ENCODE measurements at places on chromosomes 3 and 15.

GRCh38 chr3:169028716-169029115 is 634.8 kb downstream of the MECOM start:
- no peak for DNase-seq

GRCh38 chr3:160956785-160957184 is 148.4 kb downstream of the B3GALNT1 start:
- DNase-seq = peak; percentile 11

- DNase-seq = no peak
These were observed 1034.4 kb downstream of the IGSF11 start for GRCh38 chr3:118000219-118000618.

DNA sequence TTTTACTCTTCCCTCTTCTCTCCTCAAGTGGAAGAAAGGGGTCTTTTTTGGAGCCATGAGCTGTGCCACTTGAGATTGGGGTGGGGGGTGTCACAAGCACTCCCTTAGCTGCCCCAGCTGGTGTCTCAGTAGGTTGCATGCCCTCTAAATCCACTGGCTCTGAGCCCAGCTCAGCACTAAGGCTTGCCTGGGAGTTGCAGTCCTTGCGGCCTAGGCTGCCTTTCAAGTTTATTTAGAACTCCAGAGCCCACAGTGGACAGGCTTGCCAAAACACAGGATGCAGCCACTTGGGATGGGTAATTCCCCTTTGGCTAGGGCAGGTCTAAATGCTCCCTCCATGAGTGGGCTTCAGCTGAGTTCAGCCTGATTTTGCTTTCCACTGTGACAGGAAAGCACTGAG is 24.7 kb downstream of the C3orf20 start:
- no peak for DNase-seq

DNA sequence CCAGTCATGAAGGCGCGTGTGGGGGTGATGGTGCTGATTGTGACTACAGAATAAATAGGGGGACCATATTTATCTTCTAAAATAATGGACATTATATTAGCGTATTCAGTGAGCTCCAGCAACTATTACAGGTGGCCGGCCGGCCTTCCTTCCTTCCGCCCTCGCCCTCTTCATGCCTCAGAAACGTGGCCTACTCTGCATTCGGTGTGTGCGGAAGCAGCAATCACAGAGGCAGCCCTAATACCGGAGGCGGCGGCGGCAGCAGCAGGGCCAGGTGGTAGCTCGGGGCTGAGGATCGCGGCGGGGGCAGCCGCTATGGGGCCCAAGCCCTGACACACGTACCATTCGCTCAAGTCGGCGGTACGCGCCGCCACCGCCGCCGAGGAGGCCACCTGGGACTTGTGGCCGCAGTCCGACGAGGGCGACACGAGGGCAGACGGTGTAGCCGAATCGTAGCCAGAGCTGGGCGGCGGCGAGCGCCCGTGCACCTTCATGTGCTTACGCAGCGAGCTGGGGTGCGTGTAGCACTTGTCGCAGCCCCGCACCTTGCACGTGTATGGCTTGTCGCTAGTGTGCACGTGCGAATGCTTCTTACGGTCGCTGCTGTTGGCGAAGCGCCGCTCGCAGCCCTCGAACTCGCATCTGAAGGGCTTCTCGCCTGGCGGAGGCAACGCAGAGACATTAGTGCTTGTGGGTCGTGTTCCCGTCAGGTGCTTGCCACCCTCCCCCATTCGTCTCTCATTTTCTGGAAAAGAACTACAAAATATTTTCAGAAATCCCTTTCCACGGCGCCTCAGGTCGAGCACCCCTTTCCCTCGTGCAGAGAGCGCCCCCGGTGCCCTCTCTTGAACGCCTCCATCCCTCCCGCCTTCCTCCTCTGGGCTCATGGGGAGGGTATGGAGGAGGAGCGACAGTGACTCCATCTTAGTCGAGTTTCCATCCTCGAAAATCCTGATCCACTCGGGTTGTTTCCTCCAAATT is 15.5 kb downstream of the ZIC4 start:
- DNase-seq = no peak

- no peak for DNase-seq
These were observed 665 bp downstream of the FRMD4B start for GRCh38 chr3:69385123-69385722.

DNA sequence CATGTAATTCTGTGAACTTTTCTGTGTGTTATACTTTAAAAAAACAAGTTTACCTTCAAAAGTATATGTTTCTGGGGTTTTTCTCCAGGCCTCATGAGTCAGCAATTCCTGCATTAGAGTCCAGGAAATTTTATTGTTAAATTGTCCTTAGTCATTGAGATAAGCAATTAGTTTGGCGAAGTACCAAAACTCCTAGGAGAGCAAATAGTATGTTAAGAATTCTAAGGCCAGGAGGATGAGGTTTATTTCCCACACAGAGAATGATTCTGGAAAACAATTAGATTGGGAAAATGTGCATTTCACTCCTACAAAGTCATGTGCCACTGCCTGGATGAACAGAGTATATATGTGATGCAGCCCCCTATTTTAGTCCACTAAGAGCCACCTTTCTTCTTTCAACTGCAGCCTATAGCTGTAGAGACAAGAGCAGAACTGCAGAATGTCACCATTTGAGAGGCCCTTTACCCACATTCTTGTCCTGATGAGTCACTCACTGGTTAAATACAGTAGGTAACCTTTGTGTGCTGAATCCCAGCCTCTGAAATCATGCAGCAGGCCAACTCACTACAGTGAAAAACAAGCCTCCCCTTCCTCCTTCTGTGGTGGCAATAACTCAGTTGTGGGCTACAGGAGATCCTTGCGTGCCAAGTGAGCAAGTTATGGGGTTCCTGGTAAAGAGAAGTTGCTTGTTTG is 452.8 kb upstream of the THBS1 start:
- DNase-seq = peak; percentile 34

- DNase-seq = no peak
These were observed 333.0 kb upstream of the RARB start for GRCh38 chr3:25094932-25095685.

DNA sequence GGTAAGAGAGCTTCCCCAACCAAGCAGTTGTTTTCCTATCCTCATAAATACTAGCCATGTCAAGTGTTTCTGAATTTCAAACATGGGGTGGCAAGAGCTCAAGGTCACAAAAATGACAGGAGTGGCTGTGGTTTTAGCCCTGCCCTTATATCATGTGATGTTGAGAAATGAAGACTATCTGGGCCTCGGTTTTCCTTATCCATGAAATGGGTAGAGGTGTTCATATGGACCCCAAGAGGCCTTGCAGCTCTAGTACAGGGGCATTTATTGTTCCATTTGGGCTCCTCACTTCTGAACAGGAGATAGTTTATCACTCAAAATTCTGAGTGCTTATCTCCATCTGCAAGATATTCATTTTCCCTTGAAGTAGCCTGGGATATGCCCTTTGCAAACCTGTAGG is 35.8 kb downstream of the LMCD1 start:
- no peak for DNase-seq

GRCh38 chr3:44966795-44967278 is 9.1 kb downstream of the ZDHHC3 start:
- peak; percentile 45 for DNase-seq

GRCh38 chr15:53506370-53506769 is 253.1 kb downstream of the WDR72 start:
- DNase-seq = no peak

DNA sequence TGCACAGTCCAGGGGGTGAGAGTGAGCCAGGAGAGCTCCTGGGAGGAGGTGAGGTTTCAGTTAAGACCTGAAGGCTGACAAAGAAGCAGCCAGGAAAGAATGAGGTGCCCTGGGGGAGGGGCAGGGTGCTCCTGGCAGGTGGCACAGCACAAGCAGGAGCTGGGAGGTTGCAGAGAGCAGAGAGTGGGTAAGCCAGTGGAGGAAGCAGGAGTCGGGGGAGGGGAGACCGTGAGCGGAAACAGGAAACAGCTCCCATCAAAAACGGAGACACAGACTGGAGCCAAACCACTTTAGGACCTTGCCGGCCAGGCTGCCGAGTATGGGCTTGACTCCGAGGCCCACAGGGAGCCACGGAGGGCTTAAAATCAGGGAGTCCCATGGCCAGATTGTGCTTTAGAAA is 12.1 kb upstream of the FBLN2 start:
- no peak for DNase-seq

DNA sequence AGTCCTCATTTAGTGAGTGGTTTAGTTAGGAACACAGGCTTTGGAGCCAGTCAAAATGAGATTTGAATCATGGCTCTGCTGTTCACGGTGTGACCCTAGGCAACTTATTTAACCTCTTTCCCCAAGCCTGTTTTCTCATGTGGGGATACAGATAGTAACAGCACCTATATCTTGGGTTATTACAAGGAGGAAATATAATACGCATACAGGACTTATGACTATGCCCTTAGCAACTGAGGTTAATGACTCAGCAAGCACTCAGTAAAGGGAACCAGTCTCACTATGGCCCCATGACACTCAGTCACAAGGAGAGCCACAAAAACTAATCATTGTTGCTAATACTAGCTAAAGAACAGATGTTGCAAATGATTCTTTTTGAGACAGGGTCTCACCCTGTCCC is 45.9 kb downstream of the SUMF1 start:
- peak; percentile 85 for DNase-seq

DNA sequence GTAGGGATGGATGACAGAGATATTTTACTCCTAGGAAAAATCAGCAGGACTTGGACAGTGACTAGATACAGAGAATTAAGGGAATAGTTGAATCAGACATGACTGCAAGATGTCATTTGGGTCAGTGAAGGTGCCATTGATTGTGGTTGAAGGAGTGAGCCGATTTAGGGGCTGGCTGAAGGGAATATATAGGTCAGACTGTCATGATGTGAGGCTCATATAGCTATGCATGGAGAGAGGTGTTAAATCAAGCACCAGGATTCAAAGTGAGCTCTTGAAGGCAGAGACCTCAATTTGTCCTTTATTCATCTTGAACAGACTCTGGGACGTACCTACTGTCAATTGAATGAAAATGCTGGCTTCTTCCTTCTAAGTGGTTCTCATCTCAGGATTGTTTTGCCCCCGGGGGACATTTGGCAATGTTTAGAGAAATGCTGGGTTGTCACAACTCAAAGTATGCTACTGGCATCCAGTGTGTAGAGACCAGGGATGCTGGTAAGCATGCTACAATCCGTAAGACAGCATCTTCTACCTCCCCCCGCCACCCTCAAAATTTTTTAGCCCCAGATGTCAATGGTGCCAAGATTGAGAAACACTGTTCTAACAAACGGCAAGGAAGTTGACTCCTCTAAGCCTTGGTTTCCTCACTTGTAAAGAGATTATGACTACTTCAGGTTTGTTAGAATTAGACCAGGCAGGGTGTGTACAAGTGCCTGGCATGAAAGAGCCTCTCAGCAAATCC is 7.8 kb downstream of the ATP2C1 start:
- no peak for DNase-seq

GRCh38 chr3:79204351-79204750 is 563.4 kb downstream of the ROBO1 start:
- DNase-seq = no peak

DNA sequence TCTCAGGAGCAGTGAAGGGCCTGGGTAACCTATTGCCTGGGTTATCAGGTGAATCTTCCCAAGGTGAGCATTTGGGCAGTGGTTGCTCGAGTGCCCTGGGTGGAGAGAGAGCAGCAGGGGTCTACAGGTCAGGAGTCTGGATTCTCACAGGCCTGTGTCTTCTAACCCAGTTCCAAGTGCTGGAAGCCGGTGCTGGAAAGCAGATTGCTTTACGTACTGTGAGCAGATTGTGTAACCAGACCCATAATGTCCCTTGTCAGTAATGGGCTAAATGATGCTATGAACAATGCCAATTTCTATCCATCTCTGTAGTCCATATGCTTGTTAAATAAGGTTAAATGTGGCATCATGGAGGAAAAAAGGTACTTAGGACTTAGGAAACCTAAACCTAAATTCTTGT is 106.5 kb downstream of the TPRG1 start:
- DNase-seq = no peak

- no peak for DNase-seq
These were observed 19.4 kb downstream of the RIOX2 start for GRCh38 chr3:97952872-97953271.

DNA sequence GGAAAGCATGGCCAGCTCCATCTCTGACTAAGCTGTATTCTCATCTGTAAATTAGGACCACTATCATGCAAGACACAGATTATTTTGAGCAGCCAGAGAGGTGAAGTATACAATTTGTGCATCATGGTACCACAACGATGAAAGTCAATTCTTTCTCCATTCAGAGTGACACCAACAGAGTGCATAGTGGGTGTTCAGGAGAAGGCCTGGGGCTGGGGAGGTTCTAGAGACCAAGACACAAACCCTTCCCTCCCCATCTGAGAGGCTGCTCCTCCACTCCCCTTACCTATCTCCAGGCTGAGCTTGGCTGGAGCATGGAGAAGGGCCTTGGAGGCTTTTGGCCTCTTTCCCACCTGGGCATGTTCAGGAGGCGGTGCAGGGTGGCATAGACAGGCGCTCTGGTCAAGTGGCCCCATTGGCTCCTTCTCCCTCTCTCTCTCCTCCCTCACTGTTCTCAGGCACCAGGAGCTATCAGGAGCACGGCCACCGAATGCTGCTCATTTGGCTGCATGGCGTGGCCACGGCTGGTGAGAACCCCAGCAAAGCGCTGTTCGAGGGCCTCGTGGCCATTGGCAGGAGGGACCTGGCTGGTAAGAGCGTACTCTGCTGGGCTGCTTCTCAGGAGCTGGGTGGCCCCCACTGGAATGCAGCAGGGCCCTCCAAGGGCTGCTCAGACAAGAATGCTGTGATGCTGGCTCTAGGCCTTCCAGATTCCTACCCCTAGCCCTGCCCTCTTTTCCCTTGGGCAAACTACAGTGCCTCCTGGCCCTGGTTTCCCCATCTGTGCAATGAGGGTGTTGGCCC is 37.9 kb downstream of the ANKDD1A start:
- no peak for DNase-seq

- DNase-seq = no peak
These were observed 123.2 kb upstream of the PLCL2 start for GRCh38 chr3:16761571-16761970.

DNA sequence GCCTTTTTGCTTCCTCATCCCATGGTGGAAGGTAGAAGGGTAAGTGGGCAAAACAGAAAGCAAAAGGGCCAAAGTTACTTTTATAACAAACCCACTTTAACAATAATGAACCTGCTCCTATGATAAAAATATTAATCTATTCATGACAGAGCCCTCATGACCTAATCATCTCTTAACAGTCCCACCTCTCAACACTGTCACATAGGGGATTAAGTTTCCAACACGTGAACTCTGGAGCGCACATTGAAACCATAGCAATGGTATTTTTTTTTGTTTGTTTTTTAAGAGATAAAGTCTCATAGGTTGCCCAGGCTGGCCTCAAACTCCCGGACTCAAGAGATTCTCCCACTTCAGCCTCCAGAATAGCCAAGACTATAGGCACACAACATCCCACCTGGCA is 30.7 kb downstream of the KATNBL1 start:
- no peak for DNase-seq

GRCh38 chr15:27418726-27419125 is 447.7 kb downstream of the GABRG3 start:
- no peak for DNase-seq

- DNase-seq = peak; percentile 23
These were observed 28.1 kb upstream of the INSYN1 start for GRCh38 chr15:73781038-73781925.

DNA sequence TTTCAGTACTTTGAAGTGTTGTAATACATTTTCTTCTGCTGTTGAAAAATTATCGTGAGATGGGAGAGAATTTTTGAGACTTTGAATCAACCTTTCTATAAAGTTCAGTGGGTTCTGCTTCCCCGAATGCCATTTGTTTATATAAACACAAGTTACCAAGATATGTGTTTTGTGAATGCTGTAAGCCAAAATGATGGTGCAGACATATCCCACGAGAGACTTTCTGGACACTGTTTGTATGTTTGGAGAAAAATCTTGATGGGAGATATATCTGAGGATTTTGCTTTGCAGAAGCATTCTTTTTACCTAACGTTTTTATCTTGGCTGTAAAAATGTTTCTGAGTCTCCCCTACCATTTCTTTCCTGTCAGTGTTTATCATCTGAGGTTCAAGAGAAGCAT is 526.6 kb upstream of the ZNF717 start:
- DNase-seq = no peak

Measured in activated CD4-positive, alpha-beta T cell treated with anti-CD3 and anti-CD28 coated beads, Interleukin-2, amount 50 U/mL, for 16 hours (primary cell).